ENCODE measurements at places on chromosomes 16 and 17.

DNA sequence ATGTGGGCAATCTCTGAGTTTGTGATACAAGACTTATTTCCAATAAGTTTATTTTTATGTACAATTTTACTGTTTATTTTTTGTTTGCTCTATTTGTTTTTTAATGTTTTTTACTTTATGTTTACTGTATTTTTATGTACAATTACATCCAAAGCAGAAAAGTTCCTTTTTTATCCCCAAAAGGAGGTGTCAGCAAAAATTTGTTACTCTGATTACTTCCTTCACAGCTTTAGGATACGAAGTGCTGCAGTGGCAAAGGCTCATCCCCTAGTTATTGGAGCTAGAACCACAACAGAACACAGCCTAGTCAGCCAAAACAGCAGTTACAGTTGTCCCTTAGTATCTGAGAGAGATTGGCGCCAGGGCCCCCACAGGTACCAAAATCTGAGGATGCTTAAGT, 35.7 kb downstream of the IST1 start:
- no peak for DNase-seq

GRCh38 chr16:72645538-72645937, 402.4 kb downstream of the ZFHX3 start:
- DNase-seq, result no peak

DNA sequence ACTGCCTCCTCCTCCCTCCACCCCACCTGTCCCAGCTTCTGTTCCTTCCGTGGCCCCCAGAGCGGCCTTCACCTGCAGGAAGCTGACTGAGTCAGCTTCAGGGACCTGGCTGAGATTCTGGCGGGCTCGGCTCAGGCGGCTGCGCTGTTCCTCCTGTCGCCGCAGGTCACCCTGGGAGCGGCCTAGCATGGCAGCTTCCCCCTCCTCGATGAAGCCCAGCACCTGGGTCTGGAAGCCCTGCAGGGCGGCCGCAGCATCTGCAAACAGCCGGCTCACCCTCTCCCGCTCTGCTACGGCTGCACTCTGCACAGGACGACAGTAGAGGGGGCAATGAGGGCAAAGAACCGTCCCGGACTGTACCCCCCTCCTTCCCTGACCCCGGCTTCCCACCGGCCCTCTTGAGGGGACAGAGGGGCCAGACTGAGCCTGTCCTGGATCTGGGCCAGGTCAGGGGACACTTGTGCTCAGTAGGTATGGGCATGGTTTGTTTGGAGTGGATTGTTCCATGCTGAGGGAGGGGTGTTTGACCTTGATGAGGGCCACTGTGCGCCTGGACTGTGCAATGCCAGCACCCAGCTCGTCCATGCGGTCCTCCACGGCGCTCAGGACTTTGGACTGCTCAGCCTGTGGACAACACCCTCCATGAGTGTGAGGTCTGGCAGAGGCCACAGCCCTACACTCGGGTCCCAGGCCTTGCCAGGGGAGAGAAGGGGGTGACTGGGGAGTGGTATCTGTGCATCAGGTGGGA, 2.0 kb downstream of the TRIM47 start:
- no peak for DNase-seq

- DNase-seq, result peak; percentile 55
Observed at GRCh38 chr17:37490022-37490587, 414 bp downstream of the DUSP14 start.

DNA sequence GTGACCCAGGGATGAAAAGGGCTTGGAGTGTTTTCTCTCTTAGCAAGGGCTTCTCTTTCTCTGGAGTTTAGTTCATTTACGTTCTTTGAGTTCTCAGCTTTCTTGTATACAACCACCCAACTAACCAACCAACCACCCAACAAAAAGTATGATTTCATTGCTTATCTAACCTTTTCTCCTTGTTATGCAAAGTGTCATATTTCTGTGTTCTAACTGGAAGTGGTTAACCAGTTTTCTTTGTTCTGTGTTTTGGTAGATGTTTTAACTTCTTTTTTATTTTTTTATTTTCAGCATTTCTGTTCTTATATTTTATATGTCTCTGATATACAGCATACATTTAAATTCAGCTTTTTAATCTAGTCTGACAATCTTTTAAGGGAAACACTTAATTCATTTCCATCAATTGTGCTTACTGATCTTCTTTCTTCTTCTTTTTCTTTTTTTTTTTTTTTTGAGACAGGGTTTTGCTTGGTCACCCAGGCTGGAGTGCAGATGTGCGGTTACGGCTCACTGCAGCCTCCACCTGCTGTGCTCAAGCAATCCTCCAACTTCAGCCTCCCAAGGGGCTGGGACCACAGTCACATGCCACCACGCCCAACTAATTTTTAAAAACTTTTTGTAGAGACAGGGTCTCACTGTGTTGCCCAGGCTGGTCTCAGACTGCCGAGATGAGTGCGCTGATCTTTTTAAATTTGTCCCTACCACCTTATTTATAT, 29.6 kb downstream of the NLK start:
- DNase-seq, result no peak

DNA sequence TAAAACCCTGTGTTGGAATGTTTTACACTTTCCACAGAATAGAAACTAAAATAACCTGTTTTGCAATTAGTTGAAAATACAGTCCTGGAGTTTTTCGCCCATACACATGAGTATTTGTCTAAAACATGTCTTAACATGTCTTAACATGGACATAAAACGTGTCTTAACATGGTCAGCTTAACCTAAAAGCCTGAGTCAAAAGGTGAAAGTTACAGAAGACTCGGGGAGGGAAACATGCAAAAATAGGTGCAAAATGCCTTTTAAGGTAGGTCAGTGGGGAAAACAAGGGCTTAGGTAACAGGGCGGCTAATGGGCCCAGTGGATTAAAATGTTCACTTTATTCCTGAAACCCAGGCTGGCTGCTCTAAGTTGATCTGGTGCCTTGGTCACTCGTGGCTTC, 56.1 kb upstream of the RBL2 start:
- no peak for DNase-seq

- no peak for DNase-seq
Observed at GRCh38 chr16:18938986-18939385, 12.8 kb upstream of the SMG1 start.

DNA sequence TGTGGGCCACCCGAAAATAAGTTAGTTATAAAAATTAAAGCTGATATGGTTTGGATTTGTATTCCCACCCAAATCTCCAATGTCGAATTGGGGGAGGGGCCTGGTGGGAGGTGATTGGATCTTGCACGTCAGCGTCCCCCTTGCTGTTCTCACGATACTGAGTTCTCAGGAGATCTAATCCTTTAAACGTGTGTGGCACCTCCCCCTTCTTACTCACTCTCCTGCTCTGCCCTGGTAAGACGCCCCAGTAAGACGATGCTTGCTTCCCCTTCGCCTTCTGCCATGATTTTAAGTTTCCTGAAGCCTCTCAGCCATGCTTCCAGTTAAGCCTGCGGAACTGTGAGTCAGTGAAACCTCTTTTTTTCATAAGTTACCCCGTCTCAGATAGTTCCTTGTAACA, 35.4 kb downstream of the SYCE1L start:
- DNase-seq, result no peak

GRCh38 chr16:61379311-61379710, 656.9 kb downstream of the CDH8 start:
- no peak for DNase-seq

DNA sequence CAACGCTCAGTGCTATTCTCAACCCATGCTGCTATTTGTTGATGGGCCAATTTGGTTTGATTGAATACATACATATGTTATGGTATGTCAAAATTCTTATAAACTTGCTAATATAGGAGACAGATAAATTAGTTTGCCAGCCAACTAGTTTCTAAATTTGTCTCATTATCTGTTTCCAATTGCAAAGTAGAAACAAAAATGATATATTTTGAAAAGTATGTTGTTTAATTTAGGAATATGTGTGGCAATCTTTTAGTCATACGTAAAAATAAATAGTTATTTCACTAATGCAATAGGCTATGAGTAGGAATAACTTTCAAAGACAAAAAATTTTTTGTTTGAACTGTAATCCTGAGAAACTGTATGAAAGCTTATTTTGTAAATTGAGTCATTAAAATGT, 210.6 kb upstream of the KCNJ16 start:
- no peak for DNase-seq

GRCh38 chr16:5903153-5903552, 805.6 kb upstream of the EEF2KMT start:
- DNase-seq, result no peak

DNA sequence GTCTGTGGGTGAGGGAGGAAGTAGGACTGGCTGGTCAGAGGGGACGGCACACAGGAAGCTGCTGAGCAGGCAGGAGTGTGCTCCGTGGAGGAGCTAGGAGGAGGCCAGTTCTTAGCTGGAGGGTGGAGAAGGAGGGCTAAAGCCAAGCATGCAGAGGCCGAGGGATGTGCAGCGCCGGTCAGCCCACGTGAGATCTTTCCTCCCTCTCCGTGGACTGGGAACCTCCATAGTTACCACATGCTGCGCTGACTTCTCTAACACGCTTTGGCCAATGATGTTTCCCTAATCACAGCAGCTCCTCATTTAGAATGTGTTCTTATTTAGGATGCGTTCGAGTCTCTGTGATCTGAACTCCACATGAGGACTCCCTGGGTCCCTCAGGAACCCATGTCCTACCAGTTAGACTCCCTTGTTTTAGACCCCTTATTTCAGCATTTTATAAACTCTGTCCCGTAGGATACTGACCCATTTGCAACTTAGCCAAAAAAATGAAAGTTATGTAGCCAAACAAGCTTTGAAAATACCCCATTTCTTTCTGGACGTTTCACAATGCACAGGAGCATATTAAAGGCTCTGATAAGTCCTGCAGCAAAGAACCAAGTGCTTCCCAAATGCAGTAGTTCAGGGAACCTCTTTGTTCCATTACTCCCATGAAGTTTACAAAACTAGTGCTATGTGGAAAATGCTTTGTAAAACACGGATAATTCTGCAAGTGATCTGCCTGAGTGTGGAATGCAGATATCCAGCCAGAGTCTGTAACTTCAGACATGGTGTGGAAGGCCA, 51.4 kb downstream of the IRF8 start:
- no peak for DNase-seq

GRCh38 chr16:4505356-4506147, 29.4 kb downstream of the HMOX2 start:
- no peak for DNase-seq

DNA sequence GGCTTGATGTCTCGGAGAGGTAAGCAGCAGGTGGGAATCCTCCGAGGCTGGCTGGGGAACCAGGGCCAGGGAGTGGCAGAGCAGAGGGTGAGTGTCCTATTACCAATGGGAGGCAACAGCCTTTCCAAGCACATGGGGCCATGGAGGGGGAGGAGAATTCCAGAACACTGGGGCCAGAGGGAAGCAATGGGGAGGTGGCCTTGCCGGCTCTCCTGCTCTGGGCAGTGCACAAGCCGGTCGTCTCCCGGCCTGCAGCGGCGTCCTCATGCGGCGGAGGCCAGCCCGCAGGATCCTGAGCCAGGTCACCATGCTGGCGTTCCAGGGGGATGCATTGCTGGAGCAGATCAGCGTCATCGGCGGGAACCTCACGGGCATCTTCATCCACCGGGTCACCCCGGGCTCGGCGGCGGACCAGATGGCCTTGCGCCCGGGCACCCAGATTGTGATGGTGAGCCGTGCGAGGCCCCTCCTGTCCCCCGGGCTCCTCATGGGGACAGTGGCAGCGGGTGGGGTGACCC, 21.9 kb downstream of the SGSH start:
- peak; percentile 74 for DNase-seq

DNA sequence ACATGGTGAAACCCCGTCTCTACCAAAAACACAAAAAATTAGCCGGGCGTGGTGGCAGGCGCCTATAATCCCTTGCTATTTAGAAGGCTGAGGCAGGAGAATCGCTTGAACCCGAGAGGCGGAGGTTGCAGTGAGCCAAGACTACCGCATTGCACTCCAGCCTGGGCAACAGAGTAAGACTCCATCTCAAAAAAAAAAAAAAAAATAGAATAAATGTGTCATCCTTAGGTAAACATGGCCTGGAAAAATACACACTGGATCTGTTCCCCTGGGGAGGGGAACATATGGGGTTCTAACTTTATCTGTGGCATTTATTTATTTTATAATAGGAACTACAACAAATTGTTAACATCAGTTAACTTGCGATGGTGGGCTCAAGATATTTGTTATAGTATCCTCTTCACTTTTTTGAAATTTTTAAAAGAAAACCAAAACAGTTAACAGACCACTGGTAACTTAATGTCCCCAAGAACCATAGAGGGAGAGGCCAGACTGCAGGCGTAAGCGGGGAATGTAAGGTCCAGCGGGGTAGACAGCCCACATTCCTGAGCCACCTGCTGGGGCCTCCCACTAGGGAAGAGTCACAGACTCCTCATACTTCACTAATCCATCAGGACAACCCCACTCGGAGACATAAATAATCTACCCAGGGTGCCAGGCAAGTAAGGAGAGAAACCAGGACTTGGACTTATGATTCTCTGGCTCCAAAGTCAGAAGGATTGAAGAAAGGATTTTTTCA, 12.5 kb upstream of the TXNDC11 start:
- no peak for DNase-seq

GRCh38 chr17:34024806-34025551, 230.1 kb upstream of the CCL2 start:
- DNase-seq, result no peak
